RPMI7951 (cell line): ENCODE measurements at places on chromosomes 11 and 22.
A peak's percentile ranks its signal among the peaks of the same experiment; 100 is the strongest.

DNA sequence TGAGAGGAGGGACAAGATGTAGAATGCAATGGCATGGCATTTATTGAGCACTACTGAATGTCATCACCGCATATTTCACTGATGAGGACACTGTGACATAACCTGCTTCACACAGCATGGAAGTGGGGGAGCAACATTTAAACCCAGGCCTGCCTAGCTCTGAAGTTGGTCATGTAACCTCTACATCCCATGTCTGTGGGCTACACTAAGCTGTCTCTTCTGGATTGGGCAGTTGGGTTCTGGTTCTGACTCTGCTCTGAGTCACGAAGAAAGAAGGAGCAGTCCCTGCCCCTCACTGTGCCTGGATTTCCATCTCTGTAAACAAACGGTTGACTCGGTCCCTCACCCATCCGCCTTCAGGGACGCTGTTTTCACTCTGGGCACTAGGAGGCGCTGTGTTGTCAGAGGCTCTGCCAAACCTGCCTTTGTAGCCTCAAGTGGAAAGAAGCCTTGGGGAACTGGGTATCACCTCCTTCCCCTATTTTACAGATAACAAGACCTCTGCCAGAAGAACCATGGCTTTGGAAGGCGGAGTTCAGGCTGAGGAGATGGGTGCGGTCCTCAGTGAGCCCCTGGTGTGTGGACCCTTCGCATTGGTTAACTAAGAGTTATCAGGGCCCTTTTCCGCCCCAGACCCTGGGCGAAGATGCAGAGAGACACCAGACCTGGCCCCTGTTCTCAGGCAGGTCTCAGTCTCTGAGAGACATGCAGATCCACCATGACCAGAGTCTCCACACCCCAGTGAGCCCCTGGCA, 12.7 kb upstream of the ARHGEF17 start:
- DNase-seq = peak; percentile 82

GRCh38 chr11:71995726-71996291, 2.9 kb upstream of the IL18BP start:
- no peak for DNase-seq

- DNase-seq = peak; percentile 44
Measured at GRCh38 chr11:103892603-103893002, 143.8 kb upstream of the DDI1 start.

DNA sequence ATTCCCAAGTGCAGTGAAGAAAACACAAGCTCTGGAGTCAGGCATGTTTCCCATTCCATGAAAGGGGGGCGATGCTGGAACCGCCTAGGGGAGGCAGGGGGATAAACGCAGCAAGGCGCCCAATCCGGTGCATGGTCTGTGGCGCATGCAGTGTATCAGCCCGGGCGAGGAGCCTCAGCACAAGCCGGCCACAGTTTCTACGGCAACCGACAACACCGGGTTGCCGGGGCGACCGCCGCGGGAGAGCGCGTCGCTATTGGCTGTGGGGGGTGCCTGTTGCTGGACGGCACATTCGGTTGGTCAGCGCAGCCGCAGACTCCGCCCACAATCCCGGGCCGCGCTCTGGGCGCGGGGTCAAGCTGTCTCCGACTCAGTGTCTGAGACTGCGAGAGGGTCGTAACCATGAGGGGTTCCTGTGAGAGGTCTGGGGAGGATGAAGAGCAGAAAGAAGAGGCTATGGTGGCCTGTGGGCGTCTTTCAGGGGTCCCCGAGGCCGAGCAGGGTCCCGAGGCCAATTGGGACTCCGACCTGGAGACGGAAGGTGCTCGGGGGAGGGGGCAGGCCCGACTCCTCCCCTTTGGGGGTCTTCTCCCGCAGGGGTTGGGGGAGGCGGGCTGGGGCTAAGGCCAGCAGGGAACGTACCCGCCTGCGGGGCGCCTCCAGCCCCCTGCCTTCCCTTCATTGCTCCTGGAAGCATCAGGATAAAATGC, at the start of gene LRRC74B:
TSS of gene LRRC74B (plus strand) at position 362 of the 710 bp plus-strand sequence. CDS start at position 403, 41 bp downstream.
- DNase-seq = peak; percentile 89

DNA sequence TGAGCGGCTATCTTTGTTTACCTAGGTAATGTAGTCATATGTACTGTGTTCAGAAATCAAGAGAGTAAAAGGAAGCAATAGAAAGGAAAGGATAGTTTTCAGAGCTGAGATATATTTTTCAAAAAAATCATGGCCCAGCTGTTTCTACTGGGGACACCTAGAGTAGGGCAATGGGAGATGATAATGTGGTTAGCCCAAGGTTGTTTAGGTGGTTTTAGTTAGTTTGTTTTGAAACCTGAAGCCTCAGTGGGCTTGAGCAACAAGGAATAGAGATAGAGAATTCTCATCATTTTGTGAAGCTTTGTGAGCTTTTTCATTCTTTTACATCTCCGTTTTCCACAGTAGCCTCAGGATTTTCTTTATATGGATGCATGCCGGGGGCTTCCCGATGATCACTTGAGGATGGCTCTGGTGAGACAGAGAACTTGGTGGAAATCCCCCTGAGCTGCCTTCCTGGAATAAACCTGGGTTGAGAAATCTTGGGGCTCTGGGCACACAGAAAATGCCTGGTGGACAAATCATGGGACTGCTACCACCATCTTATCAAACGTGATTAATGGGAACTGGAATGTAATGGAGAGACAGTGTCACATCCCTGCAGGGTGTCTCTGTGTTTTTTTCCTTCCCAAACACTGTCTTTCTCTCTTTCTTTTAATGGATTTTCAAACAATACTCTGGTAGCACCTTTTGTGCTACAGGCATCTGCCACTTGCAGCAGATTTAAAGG, 49.0 kb downstream of the ARHGAP42 start:
- peak; percentile 81 for DNase-seq

- no peak for DNase-seq
Measured at GRCh38 chr22:30017375-30018223, 62.7 kb upstream of the HORMAD2 start.

DNA sequence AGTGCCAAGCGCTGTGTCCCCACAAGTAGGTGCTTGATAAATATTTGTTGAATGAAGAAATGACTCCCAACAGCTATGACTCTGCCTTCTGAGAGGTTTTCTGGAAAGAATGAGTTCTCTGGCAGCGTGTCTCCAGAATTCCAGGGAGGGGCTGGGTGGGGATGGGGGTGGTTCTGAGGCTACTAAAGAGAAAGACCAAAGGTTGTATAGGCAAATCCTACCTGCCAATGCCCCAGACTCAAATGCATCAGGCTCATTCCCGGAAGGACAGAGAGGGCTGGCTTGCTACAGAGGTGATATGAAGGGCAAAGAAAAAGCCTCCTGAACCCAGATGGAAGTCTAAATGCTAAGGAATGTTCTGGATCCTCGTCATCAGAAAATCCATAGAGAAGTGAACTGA, 1.9 kb downstream of the DUSP18 start:
- DNase-seq = no peak
